ENCODE measurements at places on chromosomes 13 and 19. TPM values are rescaled to one million over a fixed set of nuclear protein-coding genes. Genes with fewer than 3 reads are reported as not detected.

DNA sequence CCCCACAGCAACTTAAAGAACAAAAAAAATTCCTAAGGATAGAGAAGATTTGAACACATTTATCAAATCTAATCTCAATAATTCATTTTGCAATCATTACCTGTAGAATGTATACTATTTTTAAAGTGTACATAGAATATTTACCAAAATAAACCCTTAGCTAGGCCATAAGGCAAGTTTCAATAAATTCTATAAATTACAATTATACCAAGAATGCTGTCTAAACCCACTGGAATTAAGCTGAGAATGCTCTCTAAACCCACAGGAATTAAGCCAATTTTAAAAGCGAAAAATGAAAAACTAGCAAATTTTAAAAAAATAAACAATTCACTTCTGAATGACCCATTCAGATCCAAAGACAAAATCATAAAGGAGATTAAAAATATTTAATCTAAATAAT is 540.4 kb upstream of the NBEA start:
- no peak for DNase-seq

- DNase-seq, result peak; percentile 50
These were observed 26.9 kb upstream of the KL start for GRCh38 chr13:32989290-32989667.

DNA sequence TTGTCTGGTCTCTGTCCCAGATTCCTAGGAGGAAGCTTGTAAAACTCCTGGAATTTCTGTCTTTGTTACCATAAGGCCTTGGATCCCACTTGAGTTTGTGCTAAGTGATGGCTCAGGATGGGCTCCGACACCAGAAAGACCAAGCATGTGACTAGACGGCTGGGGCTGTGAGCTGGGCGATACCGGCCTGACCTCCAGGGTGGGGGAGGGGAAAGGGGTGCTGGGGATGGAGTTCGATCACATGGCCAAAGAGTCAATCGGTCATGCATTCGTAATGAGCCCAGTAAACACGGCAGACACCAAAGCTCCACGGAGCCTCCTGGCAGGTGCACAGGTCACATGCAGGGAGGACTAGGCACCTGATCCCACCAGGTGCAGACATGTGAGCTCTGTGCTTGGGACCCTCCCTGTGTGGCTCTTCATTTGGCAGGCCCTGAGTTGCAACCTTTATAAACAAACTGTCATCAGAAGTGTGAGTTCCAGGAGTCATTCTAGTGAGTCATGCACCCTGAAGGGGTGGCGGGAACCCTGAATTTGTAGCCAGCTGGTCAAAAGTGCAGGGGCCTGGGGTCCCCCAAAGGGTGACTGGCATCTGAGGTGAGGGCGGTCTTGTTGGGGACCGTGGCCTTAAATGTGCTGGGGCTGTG is 27.1 kb downstream of the ELAVL1 start:
- no peak for DNase-seq

The CD177 gene
- 0.37 TPM for polyA plus RNA-seq

DNA sequence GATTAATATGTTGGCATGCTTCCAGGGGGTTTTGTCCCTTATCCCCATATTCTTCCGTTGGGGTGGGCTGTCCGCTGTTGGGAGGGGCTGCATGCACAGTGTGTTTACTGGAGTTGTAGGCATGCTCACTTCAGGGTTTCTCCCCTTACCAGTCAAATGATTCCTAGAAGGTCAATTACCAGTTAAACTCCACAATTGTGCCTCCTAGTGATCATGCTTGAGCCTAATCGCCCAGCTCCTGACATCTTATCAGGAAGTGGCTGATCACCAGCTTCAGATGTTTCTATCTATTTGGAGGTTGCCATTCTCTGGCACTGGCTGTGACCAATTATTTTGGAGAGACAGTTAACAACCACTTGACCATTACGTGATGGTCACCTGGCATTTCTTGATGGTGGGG is 1090.0 kb downstream of the SLITRK5 start:
- no peak for DNase-seq

DNA sequence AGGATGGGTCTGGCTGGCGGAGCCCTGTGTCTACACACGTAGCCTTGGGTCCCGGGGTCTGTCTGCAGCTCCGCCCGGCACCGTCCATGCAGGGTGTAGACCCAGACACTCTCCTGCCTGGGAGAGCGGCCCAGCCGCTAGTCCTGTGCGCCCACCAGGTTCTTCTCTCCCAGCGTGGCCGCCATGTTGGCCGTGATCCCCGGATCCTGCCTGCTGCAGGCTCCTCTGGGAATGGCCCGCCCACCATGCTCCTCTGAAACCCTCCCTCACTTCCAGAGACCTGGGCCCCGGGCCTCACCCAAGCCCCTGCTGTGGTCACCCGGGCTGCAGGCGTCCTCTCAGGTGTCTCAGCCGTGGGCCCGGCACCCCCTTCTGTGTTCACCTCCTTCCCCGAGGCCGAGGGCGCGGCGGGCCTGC is 57.7 kb upstream of the MCF2L start:
- DNase-seq, result no peak

- no peak for DNase-seq
These were observed 421.1 kb downstream of the FGF9 start for GRCh38 chr13:22091971-22092300.

- peak; percentile 31 for DNase-seq
These were observed 21.6 kb downstream of the ARL11 start for GRCh38 chr13:49649963-49650312.

- DNase-seq, result no peak
These were observed 971.6 kb upstream of the MIR17HG start for GRCh38 chr13:90375851-90376250.

GRCh38 chr19:52139252-52140031 is at the start of gene ZNF616:
Gene ZNF616 (minus strand): TSS chr19:52139938. CDS start chr19:52130512, 9,426 bp downstream.
- DNase-seq, result peak; percentile 98

DNA sequence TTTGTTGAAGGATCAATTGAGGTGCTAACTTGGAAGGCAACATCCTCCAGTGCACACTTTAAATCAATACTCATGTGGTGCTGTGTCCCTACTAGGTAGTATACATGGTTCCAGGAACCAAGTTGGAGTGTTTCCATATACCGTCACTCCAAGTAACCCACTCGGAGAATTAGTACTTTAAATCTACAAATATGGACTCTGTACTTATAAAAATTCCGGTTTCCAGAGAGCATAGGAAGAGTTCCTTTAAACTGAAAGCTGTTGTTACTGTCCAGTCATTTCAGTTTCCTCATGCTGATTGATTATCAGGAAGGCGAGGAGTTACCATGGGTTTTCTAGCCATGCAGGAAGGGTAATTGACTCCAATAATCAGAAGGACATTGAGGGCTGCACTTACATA is 7.2 kb downstream of the CPB2 start:
- no peak for DNase-seq

DNA sequence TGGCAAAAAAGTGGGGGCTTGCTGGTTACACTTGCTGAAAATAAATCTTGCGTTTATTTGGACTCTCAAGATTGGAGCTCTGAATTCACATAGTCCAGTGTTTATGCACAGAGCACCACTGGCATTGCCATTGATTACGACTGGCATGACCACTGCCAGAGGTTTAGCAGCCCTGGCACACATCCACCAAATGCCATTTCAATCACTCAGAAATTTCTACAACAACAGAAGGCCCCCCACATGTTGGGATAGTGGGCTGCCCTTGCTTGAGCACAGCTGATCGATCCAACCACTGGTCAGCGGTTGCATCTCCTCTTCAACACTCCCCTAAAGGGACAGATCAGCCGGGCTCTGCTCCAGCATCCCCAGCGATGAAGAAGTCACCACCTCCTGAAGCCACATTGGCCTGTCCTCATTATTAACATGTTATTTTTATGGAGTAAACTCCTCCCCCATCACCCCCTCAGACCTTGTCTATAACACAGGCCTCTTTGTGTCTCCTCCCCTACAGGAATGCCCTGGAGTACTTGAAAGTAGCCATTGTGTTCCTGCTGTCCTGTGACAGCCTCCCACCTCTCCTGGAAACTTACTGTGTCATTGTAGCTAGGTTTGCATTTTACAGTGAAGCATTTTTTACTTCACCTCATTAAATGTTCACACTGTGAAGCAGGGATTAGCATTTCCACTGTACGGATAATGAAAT is 51.3 kb downstream of the CDADC1 start:
- DNase-seq, result peak; percentile 44

- peak; percentile 8 for DNase-seq
These were observed 63.3 kb downstream of the ZIC5 start for GRCh38 chr13:99908140-99908803.

The ZFP82 gene
- polyA plus RNA-seq, result 8.0 TPM

DNA sequence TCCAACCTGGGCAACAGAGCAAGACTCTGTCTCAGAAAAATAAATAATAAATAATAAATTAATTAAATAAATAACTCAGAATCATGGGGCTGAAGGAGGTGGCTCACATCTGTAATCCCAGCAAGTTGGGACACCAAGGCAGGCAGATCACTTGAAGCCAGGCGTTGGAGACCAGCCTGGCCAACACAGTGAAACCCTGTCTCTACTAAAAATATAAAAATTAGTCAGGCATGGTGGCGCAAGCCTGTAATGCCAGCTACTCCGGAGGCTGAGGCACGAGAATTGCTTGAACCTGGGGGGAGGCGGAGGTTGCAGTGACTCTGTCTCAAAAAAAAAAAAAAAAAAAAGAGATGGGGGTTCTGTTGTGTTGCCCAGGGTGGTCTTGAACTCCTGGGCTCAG is 7.2 kb downstream of the TMEM38A start:
- DNase-seq, result no peak

The ICAM1 gene
- polyA plus RNA-seq, result 7.5 TPM

- no peak for DNase-seq
These were observed 87.0 kb upstream of the HTR2A start for GRCh38 chr13:46983881-46984280.

The WDR87 gene
- 0.18 TPM for polyA plus RNA-seq

GRCh38 chr19:11767633-11768133 is 883 bp downstream of the ZNF441 start:
- peak; percentile 33 for DNase-seq

DNA sequence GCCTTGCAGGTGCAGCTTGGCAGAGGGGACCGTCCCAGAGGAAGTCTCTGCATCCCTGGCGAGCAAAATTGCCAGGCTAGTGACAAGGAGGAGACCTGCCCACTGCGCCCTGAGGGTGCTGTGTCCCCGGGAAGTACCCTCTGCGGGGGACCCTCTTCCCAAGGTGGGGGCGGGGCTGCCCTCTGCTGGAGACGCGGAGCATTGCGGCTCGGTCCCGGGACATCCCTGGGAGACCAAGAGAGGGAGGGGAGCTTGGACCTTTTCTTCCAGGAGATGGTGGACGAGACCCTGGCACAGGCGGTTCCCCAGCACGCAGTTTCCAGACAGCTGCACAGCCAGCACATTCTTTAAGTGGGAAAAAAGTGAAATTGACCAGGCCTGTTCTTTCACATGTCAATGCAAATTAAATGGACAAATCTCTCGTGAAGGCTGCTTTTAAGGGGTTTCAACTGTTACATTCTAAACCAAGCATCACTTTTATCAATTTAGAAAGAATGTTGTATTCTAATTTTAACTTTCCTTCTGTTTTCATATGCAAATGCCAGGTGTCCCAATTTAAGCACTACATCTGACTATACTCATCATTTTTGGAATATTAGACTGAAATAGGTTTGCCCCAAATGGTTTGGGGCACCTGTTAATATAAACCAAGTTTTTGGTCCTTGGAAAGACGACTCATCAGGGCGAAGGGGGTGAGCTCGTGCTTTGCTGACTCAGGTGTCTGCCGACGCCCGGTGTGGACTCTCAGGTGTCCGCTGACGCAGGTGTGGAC is 60.7 kb downstream of the MCF2L start:
- DNase-seq, result peak; percentile 42

The IL4I1 gene
- 0.66 TPM for polyA plus RNA-seq

The SMIM17 gene
- 1.4 TPM for polyA plus RNA-seq

DNA sequence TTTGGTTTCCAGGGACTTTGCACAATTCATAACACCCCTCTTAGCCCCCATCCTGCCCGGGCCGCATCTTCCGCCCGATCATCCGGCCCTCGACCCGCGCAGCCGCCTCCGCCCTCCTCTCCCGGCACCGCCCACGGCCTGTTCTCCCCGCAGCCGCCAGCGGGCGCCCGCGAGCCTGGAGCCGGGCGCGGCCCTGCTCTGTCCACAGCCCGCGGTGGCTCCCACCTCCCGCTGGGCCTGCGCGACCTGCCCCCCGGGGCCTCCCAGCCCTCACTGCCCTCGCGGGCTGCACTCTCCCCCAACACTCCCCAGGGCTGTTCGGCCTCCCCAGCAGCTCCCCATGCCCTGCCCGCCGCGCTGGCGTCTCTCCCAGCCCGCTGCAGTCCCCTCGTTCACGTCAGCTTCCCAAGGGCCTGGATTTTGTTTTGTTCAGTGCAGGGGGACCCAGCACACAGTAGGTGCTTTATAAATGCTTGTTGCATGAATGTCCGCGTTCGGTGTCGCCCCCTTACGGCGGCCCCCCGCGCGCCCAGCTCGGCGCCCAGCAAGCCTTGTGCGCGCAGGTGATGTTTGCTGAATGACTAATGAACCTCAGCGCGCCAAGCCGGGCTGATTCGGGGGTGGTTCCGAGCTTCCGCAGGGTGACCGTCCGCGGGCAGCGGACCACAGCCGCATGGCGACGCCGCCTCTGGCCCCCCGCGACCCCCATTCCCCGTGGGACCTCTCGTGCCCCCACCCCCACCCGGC is 4.6 kb upstream of the APC2 start:
- peak; percentile 72 for DNase-seq

The PROZ gene
- 0.16 TPM for polyA plus RNA-seq

DNA sequence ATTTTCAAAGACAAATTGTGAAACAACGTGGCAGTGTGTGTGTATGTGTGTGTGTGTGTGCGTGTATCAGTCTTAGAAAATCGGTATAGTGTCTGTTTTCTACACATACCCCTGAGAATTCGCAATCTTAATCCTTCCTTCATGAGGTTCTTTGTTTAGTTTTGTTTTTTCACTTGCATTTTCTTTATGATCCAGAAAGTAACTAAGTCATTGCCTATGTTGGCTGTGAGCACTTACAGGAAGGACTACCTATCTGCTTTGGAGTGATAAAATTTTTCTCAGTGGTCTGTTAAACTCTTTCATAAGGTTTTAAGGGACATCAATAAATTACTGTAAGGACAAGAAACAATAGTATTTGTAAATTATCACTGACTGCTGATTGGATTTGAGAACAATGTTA is 1587.1 kb downstream of the PCDH9 start:
- DNase-seq, result no peak

GRCh38 chr13:102089177-102089576 is 312.7 kb downstream of the FGF14 start:
- DNase-seq, result peak; percentile 4

The RAB3D gene
- polyA plus RNA-seq, result 10.7 TPM

The TPTE2 gene
- polyA plus RNA-seq, result not detected
